CD4-positive, alpha-beta T cell treated with Interleukin-6 for 4 hours (primary cell): ENCODE measurements at places on chromosomes 12 and 14.
A peak's percentile ranks its signal among the peaks of the same experiment; 100 is the strongest.

- DNase-seq: no peak
Observed at GRCh38 chr14:101559624-101560533, 1.4 kb upstream of the DIO3 start.

DNA sequence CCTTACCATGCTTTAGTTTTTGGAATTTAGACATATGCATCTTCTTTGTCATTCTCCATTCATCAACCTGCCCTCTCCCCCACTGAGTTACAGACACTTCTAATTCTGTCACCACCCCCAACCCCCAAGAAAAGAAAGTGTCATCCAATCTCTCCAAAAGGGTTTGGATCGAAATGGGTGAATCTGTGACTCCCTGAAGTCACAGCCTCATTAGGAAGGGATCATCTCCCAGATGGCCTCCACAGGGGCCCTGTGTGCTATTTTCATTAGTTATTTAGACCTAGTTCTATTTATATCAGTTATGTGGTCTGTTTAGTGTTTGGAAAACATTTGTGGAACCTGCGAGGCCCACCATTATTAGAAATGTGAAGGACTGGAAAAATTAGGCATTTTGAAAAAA, 191.0 kb upstream of the ATP2B1 start:
- no peak for DNase-seq

GRCh38 chr12:130526813-130527212, 189.1 kb downstream of the PIWIL1 start:
- DNase-seq: no peak

DNA sequence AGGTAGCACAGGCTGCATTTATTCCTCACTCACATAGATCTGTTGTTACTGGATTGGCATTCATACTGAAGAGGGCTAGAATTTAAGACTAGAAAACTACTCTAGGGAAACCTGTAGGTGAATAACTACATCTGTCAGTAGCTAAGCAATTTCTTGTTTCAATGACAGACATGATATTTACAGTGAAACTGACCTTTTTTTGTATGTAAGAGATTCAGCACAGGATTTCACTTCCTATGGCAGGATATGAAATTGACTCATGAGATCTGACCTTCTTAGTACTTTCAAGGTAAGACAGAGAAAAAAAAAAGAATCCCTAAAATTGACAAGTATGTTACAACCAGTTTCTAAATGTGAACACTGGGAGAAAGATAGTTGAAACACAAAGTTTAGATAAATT, 189.8 kb upstream of the SLC16A7 start:
- DNase-seq: no peak

DNA sequence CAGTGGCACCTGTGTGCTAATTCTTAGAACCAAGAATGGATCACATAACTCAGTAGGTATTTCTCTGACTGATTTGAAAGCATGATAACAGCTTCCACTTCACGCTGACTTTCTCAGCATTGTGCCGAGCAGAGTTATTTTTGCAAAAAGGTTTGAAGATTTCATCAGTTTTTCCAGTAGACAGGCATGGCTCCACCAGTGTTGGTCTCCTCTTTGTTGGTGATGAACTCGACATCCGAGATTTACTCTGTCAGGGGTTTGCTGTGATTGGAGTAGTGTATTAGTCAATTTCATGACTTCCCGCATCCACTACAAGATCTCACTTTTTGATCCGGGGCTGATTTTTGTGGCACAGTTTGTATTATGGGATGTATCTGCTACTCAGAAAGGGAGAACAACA, 85.3 kb downstream of the PRKCH start:
- DNase-seq: peak; percentile 47

GRCh38 chr12:116247377-116247776, 30.1 kb downstream of the MED13L start:
- DNase-seq: no peak

DNA sequence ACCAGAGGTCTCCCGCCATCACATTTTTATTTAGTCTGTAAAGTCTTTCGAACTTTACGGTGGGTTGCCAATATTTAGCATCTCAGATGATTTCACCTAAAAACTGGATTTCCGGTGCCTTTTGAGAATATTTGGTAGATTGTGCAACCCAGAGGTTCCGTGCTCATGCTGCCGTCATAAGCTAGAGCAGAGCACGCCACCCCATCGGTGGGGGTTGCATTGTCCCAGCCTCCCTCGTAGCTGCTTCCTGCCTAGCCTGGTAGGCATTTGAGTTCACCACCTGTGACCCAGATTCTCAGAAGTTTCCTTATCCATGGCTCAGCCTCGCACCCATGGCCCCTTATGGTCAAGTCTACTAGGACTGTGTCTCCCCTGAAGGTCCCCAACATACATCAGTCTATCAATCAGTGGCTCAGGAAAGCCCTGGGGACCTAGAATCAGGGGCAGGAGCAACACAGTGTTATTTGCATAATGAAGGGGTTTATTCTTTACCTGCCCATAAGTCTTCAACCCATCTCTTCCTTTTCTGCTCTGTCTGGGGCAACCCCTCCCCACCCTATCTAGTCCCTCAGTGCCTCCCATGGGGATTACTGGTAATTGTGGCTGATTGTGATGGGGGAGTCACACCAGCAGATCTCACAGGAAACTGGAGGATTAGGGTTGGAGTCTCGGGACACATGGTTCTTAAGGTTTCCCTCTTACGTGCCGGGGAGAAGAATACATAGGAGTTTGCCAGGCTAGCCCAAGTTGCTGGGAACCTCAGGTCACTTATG, 152.3 kb downstream of the PHETA1 start:
- no peak for DNase-seq

- DNase-seq: no peak
Observed at GRCh38 chr14:90699016-90699415, 117.2 kb downstream of the TTC7B start.

GRCh38 chr12:53594897-53595615, 31.1 kb downstream of the ATF7 start:
- DNase-seq: no peak

- no peak for DNase-seq
Observed at GRCh38 chr12:55633151-55633550, 3.5 kb upstream of the OR10P1 start.

- no peak for DNase-seq
Observed at GRCh38 chr12:114938487-114939210, 254.7 kb upstream of the TBX3 start.

- DNase-seq: no peak
Observed at GRCh38 chr14:38646391-38646790, 390.5 kb upstream of the CLEC14A start.

DNA sequence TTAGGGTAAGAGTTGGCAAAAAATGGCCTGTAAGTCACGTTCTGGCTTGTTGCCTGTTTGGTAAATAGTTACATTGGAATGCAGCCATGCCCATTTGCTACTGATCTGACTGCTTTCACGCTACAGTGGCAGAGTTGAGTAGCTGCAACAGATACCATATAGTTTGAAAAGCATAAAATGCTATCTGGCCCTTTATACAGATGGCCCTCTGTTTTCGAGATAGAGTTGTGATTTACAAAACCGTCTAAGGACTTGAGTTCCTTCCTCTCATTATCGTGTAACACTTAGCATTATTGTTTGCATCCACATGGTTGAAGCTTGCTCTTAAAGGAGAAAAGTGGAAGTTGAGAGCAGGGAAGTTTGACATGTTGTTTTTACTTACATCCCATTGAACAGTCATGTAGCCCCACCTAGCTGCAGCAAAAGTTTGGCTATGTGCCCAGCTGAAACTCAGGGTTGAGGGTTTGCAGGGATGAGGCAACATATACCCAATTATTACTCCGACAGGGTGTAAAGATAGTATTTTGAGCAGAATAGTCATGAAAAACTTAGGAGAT, 11.3 kb upstream of the SCFD1 start:
- DNase-seq: peak; percentile 33

DNA sequence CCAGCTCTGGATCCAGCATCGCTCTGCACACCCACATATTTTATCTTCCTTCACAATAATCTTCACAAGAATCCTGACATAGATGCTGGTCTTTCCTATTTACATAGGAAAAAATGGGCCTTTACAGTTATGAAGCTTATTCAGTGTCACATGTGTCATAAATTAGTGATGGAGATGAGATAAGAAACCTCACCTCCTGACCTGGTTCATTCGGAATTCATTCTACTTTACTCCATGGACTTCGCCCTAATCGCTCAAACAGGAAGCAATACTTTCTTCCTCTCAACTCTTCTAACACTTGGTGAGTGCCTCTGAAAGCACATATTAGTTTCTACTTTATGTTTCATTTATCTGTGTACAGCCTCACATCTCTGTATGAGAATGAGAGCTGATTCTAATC, 12.0 kb upstream of the SINHCAF start:
- no peak for DNase-seq

- no peak for DNase-seq
Observed at GRCh38 chr12:84470361-84470760, 442.2 kb downstream of the SLC6A15 start.
